G401 (cell line): ENCODE measurements at places on chromosomes 12 and 14.
A peak's percentile ranks its signal among the peaks of the same experiment; 100 is the strongest.

DNA sequence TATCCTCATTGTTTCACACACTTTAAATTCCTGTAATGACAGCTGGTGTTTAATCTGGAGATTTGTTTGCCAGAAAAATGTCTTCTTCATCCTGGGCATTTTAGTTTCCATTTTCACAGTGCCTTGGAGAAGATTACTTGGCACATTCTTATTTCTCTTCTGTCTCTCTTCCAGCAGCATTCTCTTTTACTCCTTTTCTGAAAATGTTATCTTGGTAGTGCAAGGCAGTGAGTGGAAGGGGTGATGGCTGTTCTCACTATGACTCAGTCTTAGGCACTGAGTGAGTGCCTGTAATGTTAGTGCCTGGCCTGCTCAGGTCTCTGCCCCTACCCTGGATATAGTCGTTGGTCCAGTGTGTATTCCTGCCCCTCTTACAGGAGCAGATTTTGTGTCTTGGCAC lies 13.1 kb downstream of the CLECL1 start:
- no peak for DNase-seq

GRCh38 chr12:31589904-31590641 lies 863 bp downstream of the DENND5B start:
- peak; percentile 71 for DNase-seq

DNA sequence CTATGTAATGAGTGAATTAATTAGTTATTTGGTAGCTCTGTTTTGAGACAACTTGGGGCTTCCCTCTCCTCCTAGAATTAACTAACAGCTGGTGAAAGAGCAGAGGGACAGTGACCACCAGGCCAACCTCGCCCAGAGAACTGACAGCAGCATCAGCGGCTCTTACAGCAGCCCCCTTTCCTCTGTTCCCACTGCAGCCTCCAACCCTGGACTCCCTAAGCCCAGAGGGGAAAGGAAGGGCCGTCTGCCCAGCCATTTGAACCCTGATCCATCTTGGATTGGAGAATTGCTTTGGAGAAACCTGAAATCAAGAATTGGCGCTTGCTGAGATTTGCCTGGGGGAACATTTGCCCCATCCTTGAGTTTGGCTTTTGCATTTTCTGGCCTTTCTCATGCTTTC lies 45.5 kb downstream of the B4GALNT3 start:
- DNase-seq: no peak

GRCh38 chr12:39138268-39138667 lies 232.9 kb upstream of the CPNE8 start:
- no peak for DNase-seq
